ENCODE measurements at places on chromosomes 13 and 19.

DNA sequence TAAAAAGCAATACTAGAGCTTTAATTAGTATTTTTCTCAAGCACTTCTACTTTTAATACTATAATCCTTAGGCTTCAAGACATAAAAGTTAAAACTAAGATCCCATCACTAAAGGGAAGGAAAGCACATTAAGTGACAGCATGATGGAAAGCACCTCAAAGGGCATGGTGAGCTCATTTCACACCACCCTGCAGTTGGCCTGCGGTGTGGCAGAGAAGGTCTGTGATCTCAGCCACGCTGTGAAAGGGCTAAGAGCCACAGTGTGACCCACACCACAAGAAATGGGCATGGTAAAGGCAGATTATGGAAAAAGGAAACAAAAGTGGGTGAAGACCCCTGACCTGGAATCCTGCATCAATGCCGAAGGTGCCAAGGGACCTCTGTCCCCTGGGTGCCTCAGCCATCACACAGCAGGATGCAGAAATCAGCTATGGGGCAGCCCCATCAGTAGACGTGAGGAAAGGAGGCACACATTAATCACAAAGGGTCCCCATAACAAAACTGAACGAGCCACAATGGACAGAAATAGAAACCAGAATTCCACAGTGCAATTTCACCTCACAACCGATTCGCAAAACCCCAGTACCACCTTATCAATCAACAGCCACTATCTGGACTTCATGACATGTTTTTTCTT is 33.6 kb downstream of the TUBGCP3 start:
- DNase-seq = no peak

DNA sequence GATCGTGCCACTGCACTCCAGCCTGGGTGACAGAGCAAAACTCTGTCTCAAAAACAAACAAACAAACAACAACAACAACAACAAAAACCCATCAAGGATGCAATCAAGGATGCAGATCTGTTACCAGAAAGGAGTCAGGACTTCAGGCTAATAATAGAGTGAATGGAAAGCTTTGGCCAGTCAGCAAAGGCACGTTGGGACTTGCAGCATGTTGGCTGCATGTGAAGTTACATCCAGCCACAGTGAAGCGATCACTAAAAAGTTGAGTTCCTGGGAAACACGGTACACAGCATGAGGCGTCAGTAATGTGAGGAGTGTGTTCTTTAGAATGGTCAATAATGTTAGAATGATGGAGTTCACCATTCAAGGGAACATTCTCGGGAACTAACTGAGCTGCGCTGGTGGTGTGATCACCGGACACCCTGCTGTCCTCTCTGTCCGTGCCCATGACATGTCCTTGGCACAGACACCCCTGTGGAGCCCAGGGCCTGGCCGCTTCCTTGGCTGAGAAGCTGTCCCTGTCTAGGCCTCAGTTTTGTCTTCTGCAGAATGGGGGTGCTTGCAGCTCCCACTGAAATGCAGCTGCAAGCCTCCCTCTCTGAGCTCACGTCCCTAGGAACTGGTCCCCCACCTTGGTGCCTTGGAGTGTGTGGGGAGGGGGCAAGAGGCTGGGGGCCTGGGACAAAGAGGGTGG is 2.3 kb upstream of the LGALS7B start:
- DNase-seq = no peak

DNA sequence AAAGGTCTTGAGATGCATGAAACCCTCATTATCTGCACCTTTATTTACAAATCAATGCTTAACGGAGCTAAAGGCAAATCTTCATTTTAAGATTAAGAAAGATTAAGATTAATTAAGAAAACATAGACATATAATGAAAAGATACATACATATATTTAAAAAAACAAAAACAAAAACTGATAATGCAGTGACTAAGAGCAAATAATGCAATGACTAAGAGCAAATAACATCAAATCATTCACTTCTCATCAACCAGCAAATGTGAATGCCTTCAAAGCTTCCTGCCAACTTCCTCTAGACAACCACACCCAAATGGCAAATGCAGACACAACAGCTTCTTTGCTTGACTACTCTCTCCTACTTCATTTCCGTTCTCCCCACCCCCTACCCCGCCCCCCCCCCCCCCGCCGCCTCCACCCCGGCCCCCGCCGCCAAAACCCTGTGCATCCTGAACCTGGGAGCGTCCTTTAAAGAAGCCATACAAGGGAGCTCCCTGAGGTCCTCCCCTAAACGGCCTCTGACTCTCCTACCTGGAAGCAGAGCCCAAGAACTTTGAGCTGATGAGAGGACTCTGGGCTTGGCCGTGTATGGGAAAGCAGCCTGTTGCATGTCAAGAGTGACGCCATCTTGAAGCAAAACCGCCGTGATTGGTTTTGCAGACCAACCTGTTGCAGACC is 24.5 kb downstream of the TEX101 start:
- no peak for DNase-seq

GRCh38 chr19:32336259-32337083 is 8.9 kb upstream of the ZNF507 start:
- DNase-seq = no peak

- no peak for DNase-seq
These were observed 476.9 kb upstream of the KLHL1 start for GRCh38 chr13:70585109-70585508.

GRCh38 chr13:84659359-84659661 is 777.0 kb upstream of the SLITRK1 start:
- no peak for DNase-seq

Measured in glomerular endothelial cell (primary cell).